ENCODE measurements at places on chromosomes 2 and 18.

DNA sequence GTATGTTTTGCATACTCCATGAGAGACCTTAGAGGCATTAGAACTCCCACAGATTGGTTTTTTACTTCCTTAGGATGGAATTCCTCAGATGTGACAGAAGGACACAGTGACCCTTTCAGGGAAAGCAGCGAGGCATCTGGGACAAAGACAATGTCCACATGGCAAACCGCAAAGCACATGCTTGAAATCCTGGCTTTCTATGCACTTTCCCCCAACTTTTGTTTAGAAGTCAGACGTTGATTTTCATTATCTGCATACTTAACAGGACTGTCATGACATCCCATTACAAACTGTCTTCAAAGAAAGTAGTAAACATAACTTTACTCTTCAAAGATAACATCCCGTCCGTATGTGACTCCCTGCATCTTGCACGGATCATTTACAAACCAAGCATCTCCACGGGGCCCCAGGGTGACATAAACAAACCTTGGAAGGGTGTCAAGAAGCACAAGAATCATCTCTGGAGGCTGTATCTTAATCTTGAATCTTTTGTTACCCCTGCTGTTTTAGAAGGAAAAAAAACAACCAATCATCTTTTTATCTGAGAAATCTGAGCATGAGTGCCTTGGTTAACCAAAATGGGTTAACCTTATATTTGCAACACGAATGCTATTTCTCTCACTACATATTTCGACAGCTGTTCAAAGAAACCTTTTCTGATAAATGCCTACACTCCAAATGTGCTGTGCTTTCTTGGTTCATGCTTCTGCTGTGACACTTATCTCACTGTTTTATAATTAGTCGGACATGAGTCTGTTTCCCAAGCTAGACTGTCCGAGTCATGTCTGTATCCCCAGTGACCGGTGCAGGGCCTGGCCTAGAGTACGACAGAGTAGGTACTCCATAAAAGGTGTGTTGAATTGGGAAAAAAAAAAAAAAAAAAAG lies 90.8 kb downstream of the CCBE1 start:
- DNase-seq = no peak

DNA sequence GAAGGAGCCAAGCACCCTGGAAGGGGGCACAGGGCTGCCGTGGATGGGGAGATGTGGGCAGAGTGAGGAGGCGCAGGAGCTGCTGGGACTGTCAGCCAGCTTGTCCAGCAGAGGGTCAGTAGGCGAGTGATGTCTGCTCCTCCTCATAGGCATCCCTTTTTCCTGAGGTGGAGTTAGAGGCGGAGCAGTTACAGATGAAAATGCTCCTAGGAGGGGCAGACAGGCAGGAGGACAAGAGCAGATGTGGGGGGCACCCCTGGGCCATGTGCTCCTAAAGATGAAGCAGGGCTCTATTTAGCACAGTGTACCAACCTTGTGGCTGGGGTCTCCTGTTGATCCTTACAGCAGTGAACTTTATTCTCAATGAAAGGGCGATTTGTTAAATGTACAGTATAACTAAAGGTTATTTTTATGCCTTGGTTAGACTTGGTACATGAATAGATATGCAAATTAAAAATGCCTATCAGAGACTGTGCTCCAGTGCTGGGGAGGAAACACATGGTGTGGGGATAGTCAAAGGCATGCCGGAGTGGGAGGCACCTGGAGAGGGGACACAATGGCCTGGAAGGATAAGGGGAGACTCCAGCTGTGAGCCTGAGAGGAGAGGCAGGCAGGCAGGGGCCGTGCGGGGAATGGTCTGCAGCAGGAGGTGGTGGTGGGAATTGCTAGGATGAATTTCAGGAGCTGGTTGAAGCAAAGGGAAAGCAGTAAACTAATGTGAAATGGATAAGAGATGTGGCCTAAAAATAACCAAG lies 175.3 kb downstream of the CLIP4 start:
- no peak for DNase-seq

DNA sequence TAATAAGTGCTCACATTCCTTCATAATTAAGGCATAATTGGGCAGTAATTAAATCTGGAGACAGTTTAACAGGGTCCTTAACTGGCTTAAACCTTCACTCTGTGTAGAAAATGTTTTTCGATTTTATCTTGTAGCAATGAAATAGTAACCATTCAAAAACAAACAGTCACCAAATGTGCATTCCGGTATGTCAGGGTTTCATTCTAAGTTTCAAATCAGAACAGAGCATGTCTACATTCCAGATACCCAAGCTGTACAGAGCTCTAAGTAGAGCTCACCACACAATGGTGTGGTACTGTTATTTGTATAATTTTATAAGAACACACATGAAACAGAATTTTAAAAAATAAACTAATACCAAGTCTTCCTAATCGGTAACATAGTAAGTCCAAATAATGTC lies 52.6 kb downstream of the SMAD2 start:
- DNase-seq = no peak

- DNase-seq = no peak
These were observed 348.1 kb downstream of the SOCS6 start for GRCh38 chr18:70636991-70637390.

- DNase-seq = no peak
These were observed 16.4 kb downstream of the DYNAP start for GRCh38 chr18:54607213-54608027.

GRCh38 chr2:107028661-107029060 lies 142.7 kb upstream of the ST6GAL2 start:
- DNase-seq = no peak

- DNase-seq = no peak
These were observed 82.6 kb downstream of the RRM2 start for GRCh38 chr2:10205162-10205475.

GRCh38 chr2:195619590-195619989 lies 37.4 kb upstream of the SLC39A10 start:
- DNase-seq = no peak

DNA sequence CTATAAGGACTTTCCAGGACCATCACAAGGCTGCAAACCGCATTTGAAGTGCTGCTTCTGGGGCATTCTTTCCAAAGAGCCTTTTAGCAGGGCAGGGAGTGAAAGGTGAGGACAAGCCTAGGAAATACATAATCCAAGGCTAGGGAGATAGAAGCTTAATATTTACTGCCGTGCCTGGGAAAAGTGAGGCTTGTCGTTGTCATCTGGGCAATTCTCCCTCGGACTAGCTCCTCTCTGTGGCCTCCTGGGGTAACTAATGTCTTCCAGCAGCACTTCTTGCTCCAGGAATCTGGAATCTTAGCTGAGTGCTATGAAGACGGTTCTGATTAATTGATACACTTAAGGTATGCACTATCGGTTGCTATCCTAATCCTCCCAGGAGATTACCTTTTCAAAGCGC lies 69.3 kb upstream of the ATL2 start:
- no peak for DNase-seq

- DNase-seq = no peak
These were observed 27.1 kb downstream of the CLHC1 start for GRCh38 chr2:55204950-55205349.

DNA sequence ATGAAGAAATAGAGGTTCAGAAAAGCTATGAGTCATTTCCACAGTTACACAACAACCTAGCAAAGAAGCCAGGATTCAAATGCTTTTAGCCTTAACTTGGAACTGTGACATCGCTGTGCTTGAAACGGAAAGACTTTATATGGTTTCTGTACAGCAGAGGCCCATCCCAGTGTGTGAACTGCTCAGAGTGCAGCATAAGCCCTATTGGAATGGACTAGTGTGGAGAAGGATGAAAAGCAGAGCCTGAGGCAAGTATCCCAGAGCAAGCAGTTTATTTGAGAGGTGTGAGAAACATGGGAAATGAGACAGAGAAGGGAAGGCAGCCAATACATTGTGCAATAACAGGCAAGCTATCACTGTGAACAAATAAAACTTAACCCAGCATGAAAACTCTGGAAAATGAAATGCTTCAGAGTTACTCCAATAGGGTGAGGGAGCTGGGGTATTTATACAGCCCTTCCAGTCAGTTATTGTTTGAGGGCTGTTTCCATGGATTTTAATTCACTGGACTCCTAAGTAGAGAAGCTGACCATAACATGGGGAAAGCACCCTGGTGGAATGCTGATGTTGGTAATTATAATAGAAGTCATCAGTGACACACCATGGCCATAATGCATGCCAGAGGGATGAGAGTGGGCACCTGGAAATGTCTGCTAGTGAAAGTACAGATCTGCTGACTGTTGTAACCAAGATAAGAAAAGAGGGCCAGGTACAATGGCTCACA lies 254.0 kb upstream of the POU3F3 start:
- DNase-seq = no peak

All from C1 segment of cervical spinal cord (tissue), 14 donors.